ENCODE measurements at places on chromosomes 1 and 21.

DNA sequence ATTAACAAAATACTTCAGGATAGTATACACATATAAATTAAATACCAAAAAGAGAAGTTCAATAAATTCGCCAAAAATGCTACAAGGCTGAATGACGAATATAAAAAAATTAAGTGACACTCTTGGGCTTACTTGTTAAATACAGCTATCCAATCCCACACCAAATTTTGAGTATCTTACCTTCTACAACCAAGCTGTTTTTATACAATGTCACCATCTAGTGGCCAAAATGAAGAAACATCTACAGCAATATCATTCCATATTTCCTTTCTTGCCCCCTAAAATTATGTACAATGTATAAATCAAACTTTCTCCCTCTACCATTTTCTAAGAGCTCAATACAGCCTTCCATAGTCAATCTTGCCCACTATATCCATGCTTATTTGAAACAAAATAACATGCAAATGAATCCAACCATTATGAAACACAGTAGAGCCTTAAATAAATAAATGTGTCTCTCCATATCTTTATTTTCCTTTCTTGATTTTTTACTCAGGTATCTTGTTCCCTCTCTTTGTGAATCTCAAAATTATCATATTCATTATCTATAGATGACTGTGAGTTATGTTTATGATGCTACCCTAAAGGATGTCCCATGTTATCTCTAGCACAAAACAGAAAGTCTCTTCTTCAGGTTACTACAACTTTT, 86.3 kb downstream of the ACBD6 start:
- DNase-seq: no peak

GRCh38 chr1:58308206-58308605, 238.3 kb downstream of the OMA1 start:
- no peak for DNase-seq

GRCh38 chr1:27525296-27526272, 35.6 kb upstream of the WASF2 start:
- no peak for DNase-seq

DNA sequence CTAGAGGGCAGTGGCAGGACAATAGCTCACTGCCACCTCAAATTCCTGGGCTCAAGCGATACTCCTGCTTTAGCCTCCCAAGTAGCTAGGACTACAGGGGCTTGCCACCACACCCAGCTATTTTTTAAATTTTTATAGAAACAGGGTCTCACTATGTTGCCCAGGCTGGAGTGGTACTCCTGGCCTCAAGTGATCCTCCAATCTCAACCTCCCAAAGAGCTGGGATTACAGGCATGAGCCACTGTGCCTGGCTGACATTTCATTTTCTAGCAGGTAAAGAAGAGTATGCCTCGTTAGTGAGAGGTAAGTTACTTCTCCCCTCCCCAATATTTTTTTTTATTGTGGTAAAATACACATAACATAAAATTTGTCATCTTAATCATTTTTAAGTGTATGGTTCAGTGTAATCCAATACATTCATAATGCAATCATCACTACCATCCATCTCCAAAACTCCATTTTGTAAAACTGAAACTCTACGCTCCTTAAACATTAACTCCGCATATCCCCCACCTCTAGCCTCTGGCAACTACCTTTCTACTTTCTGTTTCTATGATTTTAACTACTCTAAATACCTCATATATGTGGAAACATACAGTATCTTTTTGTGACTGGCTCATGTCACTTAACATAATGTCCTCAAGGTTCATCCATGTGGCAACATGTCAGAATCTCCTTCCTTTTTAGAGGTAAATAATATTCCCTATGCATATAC, 22.4 kb downstream of the ZZZ3 start:
- DNase-seq: no peak

- DNase-seq: no peak
Observed at GRCh38 chr1:3034728-3035562, 13.7 kb downstream of the ACTRT2 start.

DNA sequence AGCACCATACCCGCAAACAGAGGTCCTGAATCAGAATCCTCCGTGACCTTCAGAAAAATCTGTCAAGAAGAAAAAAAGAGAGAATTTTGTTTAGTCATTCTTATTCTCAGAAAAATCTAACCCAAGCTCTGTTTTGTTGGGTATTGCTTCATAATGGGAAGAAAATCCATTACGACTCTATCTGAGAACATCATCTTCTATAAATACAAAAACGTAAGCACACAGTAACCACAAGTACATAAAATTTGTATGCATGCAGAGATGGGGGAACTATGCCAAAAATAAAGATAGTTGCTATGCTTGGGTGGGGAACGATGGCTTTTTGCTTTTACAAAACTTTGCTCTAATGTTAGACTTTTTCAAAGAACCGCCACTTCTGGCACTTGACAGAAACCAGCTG, 84.2 kb downstream of the ABCA4 start:
- DNase-seq: no peak

DNA sequence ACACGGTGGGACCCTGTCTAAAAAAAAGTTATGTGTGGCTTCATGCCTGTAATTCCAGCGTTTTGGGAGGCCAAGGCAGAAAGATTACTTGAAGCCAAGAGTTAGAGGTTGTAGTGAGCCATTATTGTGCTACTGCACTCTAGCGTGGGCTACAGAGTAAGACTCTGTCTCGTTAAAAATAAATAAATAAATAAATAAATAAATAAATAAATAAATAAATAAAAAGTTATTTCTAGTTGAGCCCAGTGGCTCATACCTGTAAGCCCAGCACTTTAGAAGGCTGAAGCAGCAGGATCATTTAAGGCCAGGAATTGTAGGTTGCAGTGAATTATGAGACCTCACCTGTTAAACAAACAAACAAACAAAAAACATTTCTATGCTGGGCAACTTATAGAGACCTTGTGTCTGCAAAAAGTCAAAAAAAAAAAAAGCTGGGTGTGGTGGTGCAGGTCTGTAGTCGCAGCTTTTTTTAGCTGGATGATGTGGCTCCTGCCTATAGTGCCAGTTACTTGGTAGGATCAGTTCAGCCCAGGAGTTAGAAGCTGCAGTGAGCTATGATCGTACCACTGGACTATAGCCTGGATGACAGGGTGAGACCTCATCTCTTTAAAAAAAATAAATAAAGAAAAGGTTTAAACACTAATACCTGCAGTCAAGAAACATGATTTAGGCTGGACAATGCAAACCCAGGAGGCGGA, 25.6 kb downstream of the GON4L start:
- no peak for DNase-seq

Data from effector CD4-positive, alpha-beta T cell (primary cell).